Activated CD8-positive, alpha-beta memory T cell treated with anti-CD3 and anti-CD28 coated beads for 36 hours (primary cell): ENCODE measurements at places on chromosomes 4 and X. TPM values are rescaled to one million over a fixed set of nuclear protein-coding genes. Genes with fewer than 3 reads are reported as not detected.

BBS12 gene
- total RNA-seq, result 1.9 TPM

HMX1 gene
- total RNA-seq, result not detected

ZNF182 gene
- total RNA-seq, result 6.7 TPM

F8A2 gene
- total RNA-seq, result not detected

DRP2 gene
- total RNA-seq, result 0.34 TPM

MAGEA4 gene
- total RNA-seq, result not detected

PCSK1N gene
- 1.8 TPM for total RNA-seq

MCF2 gene
- 0.15 TPM for total RNA-seq

IL2 gene
- total RNA-seq, result 150 TPM

GAGE13 gene
- total RNA-seq, result not detected

ANKRD50 gene
- 0.21 TPM for total RNA-seq

FGFBP1 gene
- not detected for total RNA-seq

ODAPH gene
- not detected for total RNA-seq

CENPC gene
- total RNA-seq, result 19.1 TPM

TRIM61 gene
- 2.4 TPM for total RNA-seq

NPNT gene
- not detected for total RNA-seq

SMS gene
- total RNA-seq, result 153 TPM

GK gene
- 30.9 TPM for total RNA-seq

STOX2 gene
- not detected for total RNA-seq

GLUD2 gene
- 1.4 TPM for total RNA-seq
